GM12864 (cell line): ENCODE measurements at places on chromosomes 12 and 14.

DNA sequence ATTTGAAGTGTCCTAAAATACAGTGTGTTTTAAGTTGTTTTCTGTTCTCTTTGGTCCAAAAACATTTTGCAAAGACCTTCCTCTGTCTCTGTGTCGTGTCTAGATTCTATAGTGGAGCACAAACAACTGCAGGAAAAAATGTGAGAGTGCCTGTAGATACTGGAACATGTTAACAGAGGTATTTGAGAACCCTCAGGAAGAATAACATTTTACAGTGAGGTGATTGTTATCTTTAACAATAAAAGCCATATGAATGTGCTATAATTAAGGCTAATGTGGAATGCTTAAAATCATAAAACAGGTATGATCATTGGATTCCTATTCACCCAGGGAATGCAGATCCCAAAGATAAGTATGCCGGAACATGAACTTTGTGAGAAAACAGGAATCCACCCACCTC is 98.0 kb downstream of the SAMD4A start:
- DNase-seq: no peak

DNA sequence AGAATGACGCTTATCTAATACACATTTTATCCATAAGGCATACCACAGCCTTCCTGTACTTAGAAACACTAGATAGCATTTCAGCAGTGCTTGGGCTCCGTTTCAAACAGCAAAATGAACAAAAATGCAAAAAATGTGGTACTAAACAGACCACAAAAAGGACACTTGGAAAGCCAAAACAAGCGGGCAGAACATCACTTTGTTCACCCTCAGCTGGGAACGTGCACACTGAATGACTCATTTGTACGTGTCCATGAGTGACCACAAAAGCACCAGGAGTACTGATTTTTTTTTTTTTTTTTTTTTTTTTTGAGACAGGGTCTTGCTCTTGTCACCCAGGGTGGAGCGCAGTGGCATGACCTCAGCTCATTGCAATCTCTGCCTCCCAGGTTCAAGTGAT is 8.9 kb upstream of the FOXN3 start:
- peak; percentile 73 for DNase-seq

DNA sequence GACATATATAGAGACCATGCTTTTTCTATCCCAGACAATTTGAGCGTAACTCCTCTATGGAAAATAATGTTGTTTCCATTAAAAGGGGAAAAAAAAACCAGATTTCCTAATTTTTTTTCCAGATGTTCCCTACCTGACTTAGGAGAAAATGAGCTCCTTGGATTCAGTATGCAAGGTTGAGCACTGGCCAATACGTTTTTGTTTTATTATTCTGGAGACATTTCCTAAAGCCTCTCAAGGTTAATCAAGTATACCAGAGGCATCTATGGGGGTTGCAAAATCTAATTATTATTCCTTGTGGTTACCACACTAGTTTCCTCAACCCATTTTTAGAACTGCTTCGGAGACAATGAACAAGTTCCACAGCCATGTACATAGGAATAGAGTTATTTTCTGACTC is 291.3 kb downstream of the SLC16A7 start:
- DNase-seq: no peak

- DNase-seq: no peak
These were observed 12.8 kb downstream of the STX2 start for GRCh38 chr12:130826151-130826801.

- DNase-seq: no peak
These were observed 176.0 kb upstream of the DYRK2 start for GRCh38 chr12:67472539-67472938.

GRCh38 chr12:3463921-3464320 is 27.1 kb upstream of the PRMT8 start:
- DNase-seq: no peak

DNA sequence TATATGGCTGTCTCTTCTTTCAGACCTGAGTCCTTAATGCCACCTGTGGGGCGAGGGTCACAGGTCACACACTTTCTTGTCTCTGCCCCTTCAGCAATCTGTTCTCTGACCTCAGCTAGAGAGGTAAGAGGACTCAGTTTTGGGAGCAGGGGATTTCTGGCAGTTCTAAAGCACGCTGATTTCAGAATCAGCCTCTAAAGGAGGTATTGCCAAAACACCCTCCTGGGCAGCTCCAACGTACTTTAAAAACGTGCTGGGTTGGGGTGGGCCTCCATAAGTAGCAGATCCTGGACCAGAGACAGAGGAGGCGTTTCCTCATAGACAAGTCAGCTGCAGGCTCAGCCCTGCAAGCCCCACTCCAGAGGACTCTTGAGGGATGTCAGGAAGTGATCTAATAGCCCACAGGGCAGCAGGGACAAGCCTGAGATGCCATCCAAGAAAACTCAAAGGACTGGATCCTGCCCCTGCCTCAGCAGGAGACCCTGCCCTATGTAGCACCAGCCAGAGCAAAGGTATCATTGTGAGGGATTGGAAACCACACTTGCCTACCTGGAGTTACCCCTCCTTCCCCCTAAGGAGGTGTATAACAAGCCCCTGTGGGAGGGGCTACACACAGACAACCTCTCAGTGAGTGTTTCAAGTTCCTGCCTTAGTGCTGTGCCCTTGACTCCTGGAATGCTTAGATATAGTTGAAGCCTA is 8.5 kb downstream of the CTDSP2 start:
- no peak for DNase-seq

DNA sequence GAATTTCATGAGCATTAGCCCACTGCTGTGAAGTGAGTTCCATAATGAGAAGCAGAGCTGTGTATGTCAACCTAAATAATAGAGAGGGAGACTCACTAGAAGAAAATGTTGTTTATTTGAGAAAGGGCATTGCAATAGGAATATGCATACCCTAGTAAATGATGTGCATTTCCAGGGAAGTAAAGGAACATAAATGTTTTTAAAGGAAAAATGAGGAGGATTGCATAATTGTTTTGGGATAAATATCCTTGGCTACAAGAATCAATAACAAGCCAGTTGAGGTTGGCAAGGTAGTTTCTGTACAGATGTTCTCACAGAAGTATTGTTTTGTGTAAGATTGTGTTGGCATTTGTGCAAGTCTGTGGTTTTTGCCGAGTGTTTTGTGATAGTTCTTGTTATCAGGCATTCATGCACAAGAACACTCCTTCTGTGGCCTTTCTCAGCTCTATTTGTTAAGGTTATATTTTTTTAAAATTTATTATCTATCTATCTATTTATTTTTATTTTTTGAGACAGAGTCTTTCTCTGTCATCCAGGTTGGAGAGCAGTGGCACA is 47.1 kb downstream of the EMP1 start:
- no peak for DNase-seq

- DNase-seq: no peak
These were observed 52.4 kb upstream of the STON2 start for GRCh38 chr14:81452341-81453133.

GRCh38 chr14:66662374-66662773 is 154.4 kb downstream of the GPHN start:
- no peak for DNase-seq

- no peak for DNase-seq
These were observed 31.0 kb downstream of the GNPTAB start for GRCh38 chr12:101799774-101800173.

- DNase-seq: no peak
These were observed 26.7 kb downstream of the NTN4 start for GRCh38 chr12:95763809-95764253.

DNA sequence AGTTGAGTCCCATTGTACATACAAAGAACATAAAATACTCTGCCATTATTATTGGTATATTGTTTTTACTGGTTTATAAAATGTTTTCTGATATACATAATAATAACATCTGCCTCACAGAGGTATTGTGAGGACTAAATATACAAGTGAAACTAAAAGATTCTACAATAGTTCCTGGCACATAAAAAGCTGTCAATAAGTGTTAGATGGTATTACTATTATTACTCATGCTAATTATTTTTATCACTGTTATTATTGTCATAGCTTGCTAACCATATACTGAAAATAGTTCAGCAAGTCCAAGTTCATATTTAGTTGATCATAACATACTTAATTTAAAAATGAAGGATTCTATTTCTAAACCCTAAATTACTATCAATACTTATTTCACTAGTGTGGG is 34.4 kb downstream of the BTG1 start:
- DNase-seq: no peak

DNA sequence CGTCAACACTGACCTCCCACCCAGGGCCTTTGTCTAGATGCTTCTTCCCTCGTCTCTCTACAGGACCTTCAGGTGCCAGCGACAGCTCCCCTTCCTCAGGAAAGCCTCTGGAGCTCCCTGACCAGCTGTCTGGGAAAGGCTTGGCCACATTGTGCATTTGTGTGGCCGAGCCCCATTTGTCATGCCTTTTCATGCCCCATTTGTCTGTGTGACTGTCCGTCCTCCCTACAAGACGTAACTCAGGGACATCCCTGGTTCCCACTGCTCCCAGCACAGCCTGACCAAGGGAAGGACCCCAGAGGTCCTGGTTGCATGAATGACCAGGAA is 23.8 kb downstream of the ZFYVE21 start:
- no peak for DNase-seq

DNA sequence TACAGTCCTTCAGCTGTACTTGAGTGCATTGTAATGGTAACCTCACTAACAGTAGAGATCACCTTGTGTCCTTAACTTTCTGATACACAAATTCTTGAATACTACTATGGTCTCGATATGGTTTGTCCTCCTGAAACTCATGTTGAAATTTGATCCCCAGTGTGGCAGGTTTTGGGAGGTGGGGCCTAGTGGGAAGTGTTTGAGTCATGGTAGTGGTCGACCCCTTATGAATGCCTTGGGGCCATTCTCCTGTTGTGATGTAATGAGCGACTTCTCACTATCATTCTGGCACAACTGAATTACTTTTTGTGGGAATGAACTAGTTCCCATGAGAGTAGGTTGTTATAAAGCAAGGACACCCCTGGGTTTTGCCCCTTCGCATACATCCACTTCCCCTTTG is 52.3 kb downstream of the IPO8 start:
- DNase-seq: no peak

GRCh38 chr12:40921563-40922163 is 229.4 kb downstream of the CNTN1 start:
- no peak for DNase-seq

- DNase-seq: no peak
These were observed 147.8 kb upstream of the MAX start for GRCh38 chr14:65250162-65250495.

GRCh38 chr12:34356233-34356987 is 334.1 kb downstream of the ALG10 start:
- no peak for DNase-seq

- no peak for DNase-seq
These were observed 44.5 kb upstream of the ESRRB start for GRCh38 chr14:76331328-76332011.

GRCh38 chr14:71399057-71399487 is 491.8 kb downstream of the PCNX1 start:
- peak; percentile 83 for DNase-seq

DNA sequence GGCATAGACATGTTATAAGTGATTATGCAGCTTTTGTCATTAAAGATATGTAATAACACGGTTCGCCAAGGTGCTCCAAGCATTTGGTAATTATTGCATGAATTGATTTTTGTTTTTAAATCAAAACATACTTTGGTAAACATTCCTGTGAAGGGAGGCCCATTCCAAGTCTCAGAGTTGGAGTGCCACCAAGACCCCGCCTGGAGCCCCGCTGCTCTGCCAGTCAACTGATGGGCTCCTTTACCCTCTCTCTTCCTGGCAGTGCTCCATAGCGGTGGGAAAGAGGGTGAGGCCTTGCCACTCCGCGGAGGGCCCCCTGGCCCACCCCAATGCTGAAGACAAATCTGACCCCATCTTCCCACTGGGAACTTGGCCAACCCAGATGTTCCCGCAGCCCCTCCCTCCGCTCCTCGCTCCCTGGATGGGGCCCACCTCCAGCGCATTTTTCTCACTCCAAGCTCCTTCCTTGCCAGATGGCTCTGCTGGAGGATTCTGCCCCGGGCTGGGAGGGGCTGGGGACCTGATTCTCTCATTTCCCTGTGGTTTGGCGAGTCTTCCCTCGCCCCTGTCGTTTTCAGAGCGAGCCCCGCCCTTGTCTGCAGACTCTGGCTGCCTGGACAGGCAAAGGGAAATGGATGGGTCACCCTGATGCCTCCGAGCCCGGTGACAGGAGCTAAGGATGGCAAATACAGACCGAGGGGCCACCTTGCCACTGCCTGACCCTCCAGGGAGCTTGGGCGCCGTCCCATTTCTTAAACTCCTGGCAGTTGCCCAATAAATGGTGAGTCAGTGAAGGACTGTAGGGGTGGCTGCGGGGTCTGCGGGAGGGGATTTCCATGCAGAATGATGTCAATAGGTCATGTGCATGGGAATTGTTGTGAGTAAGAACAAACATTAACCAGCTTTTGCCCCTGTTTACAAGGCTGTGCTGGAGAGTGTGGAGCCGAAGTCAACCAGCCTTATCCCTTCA is 9.2 kb upstream of the PAPLN start:
- DNase-seq: no peak

DNA sequence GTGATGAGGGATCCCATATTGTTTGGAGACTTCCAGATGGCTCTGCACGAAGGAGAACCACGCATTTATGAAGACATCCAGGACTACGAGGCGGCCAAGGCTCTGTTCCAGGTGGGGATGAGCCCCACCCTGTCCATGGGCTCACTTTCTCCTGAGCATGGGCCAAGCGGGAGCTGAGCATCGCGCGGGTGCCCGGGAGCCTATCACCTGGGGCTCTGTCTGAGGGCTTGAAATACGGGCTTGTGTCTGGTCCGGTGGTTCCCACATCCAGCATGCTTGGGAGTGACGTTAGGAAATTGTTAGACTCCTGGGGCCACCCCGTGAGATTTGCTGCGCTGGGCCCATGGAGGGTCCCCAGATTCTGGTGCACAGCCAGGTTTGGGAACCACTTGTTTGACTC is 92.9 kb downstream of the CCDC92 start:
- no peak for DNase-seq

DNA sequence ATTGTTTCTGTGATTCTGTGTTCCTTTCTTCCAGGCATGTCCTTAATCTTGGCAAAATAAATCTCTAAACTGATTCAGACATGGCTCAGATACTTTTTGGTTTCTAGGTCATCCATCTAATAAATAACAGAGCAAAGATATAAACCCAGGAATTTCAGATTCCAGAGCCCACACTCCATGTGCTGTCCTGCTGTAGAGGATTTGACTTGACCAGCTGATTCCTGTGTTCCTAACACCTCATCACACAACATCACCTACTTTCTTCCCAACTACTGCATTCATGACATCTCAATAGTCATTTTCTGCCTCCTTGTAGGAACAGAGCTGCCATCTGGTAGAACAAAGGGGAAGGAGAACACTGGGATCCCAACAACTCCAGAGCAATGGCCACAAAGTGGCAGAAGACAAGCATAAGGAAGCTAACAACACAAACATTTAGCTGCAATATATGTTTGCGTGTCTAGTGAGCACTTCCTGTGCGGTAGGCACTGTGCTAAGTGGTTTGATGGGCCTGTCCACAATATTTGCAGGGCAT is 91.9 kb upstream of the OVCH1 start:
- no peak for DNase-seq

- DNase-seq: no peak
These were observed 3.5 kb downstream of the PPM1H start for GRCh38 chr12:62931477-62931876.

- DNase-seq: no peak
These were observed 22.3 kb downstream of the FBXW8 start for GRCh38 chr12:116933091-116933490.
